Left hindlimb (tissue), 1 donor: ENCODE measurements at places on chromosomes 5 and 9.

- peak; percentile 77 for DNase-seq
These were observed 96.5 kb upstream of the LMX1B start for GRCh38 chr9:126516936-126517832.

DNA sequence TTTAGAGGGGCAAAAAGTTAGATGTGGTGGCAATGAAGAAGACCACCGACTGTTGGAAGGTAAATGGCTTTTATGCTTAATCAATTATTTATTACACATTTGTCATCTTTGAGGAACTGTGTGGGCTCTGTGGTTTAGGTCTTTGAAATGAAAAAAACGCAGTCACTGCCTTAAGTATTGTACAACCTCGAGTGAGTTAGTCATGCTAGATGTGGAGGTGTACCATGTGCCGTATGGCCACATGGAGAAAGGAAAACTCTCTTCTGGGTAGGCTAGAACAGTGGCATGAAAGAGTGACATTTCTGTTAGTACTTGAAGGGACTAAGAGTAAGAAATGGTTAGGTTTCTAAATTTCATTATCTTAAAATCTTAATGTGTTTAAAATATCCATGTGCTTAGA, 166.1 kb downstream of the HACD4 start:
- DNase-seq, result no peak

GRCh38 chr5:6371079-6371810, 7.1 kb downstream of the MED10 start:
- no peak for DNase-seq

DNA sequence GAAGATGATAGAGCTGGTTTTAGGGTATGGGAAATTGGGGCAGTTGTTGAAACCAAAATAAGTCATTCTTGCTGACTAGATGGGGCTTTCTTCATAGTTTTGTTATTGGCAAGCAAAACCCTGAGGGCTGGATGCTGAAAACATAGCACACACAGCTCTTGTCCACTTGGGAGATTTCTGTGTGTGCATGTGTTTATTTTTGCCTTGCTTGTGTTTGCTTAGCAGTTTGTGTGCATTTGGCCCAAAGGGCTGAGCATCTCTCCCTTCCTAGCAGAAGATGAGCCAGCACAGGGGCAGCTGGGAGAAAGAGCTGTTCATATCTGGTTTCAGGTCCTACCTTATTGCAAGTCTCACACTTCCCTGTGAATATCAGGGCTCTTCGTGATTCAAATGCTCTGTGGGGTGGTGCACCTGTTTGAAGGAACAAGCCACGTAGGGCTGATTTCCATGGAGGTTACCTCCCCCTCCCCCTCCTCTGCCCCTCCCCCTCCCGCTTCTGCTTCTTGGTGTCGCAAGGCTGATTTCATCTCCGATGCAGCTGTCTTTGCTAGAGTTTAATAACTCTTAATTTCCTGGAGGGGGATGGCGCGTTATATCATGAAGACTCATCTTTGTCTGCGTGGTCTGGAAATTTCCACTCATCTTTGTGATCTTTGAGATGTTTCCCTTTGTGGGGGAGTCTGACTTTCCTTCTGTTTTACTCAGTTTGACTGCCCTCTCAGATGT, 296.5 kb downstream of the ARHGAP26 start:
- no peak for DNase-seq

DNA sequence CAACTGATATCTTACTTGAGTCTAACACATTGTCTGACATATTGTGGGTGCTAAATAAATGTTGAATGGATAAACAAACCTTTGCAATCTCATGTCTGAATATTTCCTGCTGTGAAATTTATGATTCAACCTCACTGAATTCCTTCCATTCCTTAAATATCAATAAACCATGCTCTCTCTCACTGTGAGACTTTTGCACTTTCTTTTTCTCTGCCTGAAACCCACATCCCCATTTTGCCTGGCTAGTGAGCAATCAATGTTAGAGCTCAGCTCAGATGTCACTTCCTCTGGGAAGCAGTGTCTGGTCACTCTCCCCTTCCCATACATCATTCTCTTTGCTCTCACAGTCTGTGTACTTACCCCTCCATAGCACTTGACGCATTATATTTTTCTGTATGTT, 383.7 kb upstream of the TRPC7 start:
- no peak for DNase-seq

DNA sequence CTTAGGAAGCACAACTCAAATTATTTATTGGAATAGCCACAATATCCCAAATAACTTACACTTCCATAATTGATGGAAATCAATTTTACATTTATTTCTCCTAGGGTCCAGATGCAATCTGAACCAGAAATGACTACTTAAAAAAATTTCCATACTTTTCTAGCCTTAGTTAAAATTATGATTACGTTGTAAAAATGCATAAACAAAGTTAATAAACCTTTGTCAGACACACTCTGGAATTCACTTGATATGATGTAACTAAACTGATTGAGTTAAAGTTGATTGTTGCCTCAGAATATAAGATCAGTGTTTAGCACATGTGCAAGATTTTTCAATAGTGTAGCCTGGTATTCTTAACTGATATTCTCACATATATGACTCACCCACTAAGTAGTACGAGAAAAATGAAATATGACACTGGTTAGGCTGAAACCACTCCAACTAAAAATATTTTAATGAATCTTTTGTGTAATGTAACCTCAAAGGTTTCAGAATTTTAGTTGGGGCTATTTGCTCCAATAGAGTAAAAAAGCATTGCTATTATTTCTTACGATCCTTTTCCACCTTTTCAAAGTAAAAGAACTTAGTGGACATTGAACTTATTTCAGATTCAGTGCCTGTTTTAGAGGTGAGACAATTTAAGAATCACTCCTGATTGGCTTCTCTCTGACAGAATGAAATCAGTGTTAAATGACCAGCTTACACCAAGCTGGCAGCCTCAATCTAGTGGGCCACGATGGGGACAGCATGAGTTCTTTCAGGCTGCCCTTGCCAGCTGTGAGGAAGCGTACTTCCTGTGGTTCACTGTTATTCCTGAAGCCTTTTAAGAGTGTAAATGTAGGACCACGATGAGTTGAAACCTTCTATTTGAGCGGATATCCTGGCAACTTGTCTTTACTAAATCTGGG, 277.2 kb upstream of the CDH9 start:
- DNase-seq, result no peak

GRCh38 chr9:114314881-114315722, 7.8 kb upstream of the ORM1 start:
- no peak for DNase-seq

- DNase-seq, result peak; percentile 72
These were observed 646 bp downstream of the SWI5 start for GRCh38 chr9:128276574-128277270.

GRCh38 chr5:179166886-179167841, 107.0 kb downstream of the ZNF354C start:
- DNase-seq, result peak; percentile 71

- DNase-seq, result peak; percentile 62
These were observed 554 bp downstream of the SDHA start for GRCh38 chr5:218457-219291.

DNA sequence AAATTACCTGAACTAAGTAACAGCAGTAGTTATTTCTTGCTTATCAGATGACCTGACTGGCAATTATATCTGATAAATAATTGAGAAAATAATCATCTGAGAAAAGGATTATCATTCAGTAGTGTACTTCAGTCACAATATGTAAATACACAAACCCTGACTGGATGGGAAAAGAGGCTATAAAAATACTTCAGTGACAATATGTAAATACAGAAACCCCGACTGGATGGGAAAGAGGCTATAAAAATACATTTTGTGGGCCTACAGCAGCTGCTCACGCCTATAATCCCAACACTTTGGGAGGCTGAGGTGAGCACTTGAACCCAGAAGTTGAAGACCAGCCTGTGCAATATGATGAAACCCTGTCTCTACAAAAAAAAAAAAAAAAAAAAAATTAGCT, 11.1 kb downstream of the UBAP2 start:
- no peak for DNase-seq

DNA sequence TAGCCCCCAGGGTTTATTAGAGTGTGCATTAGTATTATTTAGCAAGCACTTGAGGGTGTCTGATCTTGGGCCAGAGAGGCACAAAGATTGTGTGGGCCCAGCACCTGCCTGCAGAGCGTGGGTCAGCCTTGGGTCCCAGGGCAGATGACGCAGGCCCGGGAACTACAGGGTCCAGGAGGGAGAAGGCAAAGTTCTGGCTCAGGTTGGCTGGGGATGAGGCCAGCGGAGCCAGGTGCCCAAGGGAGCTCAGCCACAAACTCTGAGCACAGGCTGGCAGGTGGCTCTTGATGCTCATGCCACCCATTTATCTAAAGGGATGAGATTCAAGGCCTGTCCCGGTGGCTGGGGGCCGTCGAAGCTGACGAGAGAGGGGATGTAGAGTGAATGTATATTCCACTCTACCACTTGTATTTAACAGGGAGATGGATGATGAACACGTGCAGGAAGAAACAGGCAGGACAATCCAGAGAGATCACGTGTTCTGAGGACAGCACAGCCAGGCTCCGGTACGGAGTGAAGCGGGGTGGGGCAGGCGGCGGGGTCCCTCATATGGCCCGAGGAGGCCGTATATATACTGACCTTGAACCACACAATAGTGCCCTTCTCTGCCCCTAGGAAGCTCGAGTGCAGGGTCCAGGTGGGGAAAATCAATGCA, 818 bp upstream of the OBP2A start:
- DNase-seq, result no peak

DNA sequence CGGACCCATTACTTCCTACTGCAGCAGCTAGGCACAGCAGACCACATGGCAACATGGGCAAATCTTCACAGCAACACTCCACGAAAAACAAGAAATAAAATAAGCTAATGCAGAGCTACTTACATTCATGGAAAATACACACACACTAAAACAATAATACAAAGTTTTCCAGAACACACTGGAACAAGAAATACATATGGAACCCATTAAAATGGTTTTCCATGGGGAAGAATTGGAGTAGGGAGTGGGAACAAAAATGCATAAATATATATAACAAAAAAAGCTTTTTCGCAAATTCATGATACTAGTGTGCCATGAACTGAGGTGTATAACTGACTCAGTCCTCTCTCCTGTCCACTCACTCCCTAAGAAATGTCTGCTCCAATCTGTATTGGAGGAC, 8.3 kb downstream of the ADAMTS12 start:
- no peak for DNase-seq

- no peak for DNase-seq
These were observed 247.1 kb upstream of the ELAVL2 start for GRCh38 chr9:24073007-24073592.

GRCh38 chr9:101476576-101477208, 41.1 kb upstream of the ALDOB start:
- no peak for DNase-seq

GRCh38 chr5:66646570-66646969, 50.4 kb downstream of the MAST4 start:
- DNase-seq, result no peak

- DNase-seq, result no peak
These were observed 16.9 kb upstream of the PLCXD3 start for GRCh38 chr5:41527201-41527779.

DNA sequence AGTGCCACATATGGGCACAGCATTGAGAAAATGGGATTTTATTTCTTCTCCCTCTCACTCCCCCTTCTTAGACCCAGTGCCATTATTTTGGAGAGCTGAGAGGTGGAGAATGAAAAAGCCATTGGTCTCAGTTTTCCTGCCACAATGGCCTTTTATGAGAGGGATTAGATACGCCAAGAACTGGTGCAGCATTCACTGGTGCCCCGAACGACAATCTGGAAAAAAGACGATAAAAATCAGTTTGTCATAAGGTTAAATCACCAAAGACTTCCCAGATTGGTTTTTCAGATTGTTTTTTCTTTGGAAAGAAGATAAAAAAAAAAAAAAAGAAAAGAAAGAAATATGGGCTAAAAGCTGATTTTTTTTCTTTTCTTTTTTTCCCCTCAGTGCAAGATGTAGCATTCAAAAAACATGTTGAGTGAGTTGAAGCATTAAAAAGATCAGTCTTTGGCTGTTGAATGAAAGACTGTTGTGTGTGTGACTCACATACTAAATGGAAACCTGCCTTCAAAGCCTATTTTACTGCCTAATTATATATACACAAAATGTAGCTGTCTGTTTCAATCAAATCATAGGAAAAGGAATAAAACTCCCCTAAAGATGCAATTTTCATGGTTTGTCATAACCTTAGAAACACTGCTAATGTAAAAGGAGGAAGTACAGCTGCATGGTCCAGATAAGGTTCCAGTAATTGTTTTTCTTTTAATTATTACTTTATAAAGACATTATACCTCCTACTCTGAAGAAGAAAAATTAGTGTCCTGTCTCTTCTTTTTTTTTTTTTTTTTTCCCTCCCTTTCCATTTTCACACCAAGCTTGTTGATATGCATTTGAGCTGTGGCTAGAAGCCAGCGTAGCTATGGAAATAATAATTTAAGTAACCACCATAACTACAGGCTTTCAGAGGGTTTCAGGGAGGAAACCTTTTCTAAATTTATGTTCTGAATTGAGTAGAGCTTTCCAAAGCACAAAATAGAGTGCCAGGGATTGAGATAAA, 27.2 kb upstream of the ZNF608 start:
- no peak for DNase-seq

GRCh38 chr5:124995421-124995820, 249.0 kb upstream of the ZNF608 start:
- DNase-seq, result no peak

- no peak for DNase-seq
These were observed 47.1 kb downstream of the CAST start for GRCh38 chr5:96709152-96709821.

- DNase-seq, result no peak
These were observed 3.5 kb upstream of the EXOSC2 start for GRCh38 chr9:130689937-130690700.

DNA sequence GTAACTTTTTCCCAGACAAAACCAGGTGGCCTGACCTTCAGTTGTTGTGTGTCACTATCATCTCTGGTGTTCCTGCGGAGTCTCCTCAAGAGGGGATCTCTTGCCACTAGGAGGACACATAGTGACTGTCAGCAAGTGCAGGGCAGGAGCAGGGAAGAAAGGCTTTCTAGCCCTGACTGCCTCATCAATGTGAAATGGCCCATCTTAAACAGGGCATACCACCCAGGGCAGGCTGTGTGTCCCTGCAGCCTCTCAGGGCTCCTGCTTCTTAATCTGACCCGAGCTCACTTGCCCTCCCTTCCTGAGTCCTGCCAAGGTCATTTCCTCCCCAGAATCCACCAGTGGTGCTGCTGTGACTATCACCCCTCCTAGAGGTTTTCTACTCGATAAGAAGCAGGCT, 57.4 kb upstream of the SIMC1 start:
- DNase-seq, result no peak

- DNase-seq, result no peak
These were observed 106.2 kb downstream of the LHFPL2 start for GRCh38 chr5:78542321-78542840.

- DNase-seq, result no peak
These were observed 69.0 kb upstream of the GRAMD2B start for GRCh38 chr5:126354012-126354857.

- DNase-seq, result peak; percentile 78
These were observed 82.2 kb upstream of the ICE1 start for GRCh38 chr5:5340206-5340729.

GRCh38 chr9:128077847-128078503, 9.9 kb downstream of the SLC25A25 start:
- no peak for DNase-seq

GRCh38 chr5:145777445-145778063, 57.6 kb downstream of the PRELID2 start:
- DNase-seq, result no peak
